ENCODE measurements at places on chromosomes 2 and 18.

GRCh38 chr2:86383844-86384243 is 46.4 kb upstream of the REEP1 start:
- DNase-seq = peak; percentile 47

GRCh38 chr18:59468821-59469220 is 109.8 kb upstream of the LMAN1 start:
- no peak for DNase-seq

DNA sequence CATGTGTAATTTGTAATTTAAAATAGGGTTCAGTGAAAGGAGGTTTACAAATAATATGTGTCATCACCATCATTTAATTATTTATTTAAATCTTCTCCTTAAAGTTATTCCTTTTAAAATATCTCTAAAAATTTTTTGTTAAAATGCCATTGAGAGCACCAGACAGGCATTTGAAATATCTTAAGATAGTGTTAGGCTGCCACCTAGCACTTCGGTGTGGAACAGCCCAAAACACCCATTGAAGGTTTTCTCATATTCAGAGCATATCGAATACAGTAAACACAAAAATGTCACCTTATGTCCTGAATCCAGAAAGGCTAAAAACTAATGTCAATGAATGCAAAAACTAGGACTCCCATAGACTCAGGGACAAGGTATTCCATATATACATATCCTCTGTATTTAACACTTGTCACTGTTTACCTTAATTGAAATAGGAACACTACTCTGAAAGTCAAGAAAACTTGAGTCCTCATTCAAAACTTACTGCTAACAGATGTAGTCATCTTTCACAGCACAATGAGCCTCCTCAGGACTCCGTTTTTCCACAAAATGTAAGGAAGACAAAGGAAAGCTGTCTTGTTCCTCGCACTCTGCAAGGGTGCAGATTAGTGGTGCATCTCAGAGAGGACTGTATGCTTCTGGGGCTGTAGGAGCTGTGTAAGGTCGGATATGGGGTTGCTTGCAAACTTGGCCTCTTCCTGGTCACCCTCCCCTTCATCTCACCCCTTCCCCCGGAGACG is 329.5 kb downstream of the PAX3 start:
- DNase-seq = peak; percentile 45

DNA sequence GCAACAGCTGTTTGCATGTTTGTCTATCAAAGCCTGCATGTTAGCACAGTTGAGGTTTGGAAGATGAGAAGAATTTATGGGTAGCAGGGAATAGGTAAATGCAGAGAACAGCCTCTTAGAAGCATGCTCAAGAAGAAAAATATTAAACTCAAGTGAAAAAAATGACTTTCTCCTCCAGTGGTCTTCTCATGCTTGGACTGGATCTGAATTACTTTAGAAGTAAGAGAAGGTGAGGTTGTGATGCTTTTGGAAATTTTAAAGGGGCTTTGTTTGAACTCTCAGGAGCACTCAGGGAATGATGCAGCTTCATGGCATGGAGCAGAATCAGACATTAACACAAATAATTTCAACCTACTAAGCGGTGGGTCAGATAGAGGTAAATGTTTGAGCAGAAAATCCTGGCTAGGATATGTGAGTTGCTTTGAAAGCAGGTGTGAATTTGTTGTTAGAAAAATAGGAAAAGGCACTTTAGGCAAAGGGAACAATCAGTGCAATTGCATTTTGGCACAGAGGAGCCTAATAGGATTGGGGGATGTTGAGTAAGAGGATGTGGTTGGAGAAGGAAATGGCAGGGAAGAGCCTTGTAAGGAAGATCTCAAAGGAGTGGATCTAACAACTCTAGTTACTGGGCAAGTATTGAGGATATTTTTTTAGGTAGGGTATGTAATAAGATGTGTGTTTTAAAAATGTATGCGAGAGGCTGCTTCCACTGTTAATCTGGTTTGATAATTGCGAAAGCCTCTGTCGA is 76.3 kb downstream of the DDX1 start:
- DNase-seq = peak; percentile 13

GRCh38 chr2:208980321-208980720 is 443.5 kb upstream of the MAP2 start:
- no peak for DNase-seq

DNA sequence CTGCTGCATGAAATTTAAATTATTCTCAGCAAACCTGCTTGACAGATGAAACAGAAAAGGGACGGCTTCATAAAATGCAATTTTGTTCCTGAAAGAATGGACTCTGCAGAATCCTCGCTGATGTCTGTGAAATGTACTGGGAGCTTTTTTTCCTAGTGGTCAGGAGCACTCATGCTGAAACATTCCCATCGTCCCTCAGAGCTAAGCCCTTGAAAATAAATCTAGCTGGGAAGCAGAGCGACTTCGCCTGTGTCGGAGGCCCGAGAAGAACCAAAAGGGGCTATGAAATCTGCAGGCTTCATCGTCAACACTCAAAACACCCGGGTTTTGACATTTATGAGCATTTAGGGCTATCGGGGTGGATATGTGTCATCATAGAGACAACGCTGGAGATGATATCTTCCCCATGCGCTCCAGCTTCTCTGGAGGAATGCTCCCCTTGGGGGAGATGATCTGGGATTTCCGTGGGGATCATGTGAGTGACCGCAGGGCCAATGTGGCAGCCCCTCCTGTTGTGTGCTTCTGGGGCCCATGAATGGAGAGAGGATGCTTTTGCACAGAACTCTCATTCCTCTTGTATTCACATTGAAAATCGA is 182.3 kb downstream of the KLHL29 start:
- no peak for DNase-seq

- no peak for DNase-seq
Observed at GRCh38 chr2:33437815-33438214, 38.6 kb upstream of the RASGRP3 start.

DNA sequence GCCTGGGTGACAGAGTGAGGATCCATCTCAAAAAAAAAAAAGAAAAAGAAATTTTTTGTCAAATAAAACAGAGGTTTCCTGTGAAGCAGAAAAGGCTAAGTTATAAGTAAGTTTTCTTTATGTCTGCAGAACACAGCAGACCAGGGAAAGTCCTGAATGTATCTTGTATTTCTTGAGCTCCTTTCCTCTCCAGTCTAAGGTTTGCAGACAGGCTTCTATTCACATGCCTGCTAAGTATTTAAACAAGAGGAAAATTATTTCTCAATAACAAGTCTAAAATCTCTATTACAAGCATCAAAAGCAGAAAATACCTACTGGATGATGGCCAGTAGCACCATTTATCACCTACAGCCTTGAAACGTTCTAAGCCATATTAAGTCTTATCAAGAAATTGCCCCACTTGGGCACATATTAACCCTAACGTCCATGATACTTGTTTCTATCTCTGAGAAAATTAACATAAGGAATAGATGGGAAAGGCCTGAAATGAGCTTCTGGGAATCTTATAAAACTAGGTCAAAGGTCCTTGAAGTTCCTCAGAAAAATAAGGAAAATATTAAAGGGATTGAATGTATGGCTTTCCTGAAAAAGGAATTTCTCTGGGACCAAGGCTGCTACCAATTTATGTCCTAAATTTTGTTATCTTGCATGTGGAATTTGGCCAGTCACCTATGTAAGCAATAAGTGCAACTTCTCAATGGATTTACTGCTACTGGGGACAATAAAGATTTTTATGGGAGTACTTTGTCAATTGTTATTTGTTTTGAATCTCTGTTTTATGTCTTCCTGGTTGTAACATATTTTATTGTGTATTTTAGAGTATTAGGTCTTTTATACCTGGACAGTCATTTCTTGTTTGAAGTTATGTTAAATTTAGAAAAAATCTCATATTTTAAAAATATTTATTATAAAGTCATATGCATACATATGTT is 3.0 kb upstream of the REG1A start:
- DNase-seq = no peak

DNA sequence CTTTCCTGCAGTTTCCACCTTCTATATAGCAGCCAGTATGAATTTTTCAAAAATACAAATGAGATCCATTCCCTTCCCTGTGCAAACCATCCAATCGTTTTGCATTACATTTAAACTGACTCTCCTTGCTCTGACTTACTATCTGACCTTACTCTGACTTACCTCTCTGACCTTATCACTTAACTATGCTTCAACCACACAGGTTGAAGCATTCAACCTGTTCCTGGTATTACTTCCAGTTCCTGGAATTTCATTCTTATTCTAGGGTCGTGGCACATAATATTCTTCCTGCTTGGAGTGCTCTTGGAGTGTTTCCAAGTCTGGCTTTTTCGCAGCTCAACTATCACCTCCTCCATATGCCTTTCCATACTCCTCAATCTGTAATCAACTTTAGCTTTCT is 850.6 kb upstream of the CHAC2 start:
- no peak for DNase-seq

GRCh38 chr18:71707400-71707799 is 836.7 kb downstream of the CBLN2 start:
- DNase-seq = no peak

DNA sequence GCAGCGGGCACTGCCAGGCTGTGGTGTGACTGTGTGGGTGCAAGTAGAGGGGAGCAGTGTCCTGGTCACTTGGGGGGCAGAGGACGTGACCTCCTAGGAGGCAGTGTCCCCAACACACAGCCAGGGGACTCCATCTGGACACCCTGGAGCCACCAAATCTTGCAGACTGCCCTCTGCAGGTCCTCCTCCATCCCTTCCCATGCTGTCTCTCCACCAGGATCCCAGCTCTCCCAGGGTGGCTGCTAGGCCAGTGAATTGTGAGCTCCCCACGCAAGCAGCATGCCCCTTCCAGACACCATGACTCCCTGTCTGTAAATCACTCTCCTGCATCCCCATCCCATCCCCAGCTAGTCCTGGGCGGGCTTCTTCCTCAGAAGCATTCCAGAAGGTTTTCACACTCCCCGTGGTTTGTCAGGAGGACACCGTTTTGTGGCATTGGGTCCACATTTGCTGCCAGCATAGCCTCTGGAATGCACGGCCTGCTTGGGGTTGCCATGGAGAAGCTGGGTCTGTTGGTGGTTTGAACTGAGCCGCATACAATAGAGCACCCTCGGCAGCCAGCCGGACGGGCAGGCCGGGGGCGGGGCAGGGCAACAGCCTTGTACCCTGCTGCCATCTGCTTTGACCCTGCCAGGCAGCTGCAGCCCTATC is 210.7 kb downstream of the KLHL29 start:
- DNase-seq = peak; percentile 48

DNA sequence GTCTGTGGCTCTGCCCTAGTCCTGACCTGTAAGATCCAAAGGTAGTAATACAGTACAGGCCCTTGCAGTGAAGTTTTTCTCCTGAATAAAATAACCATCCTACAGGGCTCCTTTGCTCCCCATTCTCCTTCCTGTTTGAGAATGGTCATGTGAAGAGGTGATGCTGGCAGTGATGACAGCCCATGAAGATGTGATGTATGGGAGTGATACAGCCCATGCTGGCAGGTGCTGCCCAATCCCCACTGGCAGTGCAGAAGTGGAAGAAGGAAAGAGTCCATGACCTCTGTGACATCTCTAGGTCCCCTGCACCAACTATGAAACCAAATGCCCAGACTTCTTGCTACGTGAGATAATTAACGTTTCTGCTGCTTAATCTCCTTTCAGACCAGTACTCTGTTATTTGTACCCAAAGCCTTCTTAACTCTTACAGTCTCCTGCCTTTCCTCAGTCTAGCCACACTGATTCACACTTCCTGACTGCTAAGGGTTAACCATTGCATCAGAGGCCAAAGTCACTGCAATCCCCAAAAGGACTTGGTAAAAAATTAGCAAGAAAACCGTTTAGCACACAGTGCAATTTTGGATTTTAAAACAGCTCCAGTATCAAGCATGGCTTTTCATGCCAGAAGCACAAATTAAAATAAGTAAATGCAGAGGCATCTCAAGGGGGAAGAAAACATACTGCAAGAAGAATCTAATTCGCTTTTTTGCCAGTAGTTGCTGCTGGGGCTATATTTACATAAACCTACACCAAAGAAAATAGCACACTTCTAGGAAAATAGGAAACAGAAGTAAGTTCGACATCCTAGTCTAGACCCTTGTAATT is 98.0 kb downstream of the STK39 start:
- DNase-seq = no peak

- no peak for DNase-seq
Observed at GRCh38 chr2:4499316-4500030, 796.1 kb downstream of the DCDC2C start.

DNA sequence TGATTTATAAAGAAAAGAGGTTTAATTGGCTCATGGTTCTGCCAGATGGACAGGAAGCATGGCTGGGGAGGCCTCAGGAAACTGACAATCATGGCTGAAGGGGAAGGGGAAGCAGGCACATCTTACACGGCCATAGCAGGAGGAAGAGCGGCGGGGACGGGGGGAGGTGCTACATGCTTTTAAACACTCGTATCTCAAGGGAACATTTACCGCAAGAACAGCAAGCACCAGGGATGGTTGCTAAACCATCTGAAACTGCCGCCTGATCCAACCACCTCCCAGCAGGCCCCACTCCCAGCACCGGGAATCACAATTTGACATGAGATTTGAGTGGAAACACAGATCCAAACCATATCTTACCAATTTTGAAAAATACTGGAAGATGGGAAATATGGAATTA is 362.8 kb downstream of the FBXO15 start:
- no peak for DNase-seq

DNA sequence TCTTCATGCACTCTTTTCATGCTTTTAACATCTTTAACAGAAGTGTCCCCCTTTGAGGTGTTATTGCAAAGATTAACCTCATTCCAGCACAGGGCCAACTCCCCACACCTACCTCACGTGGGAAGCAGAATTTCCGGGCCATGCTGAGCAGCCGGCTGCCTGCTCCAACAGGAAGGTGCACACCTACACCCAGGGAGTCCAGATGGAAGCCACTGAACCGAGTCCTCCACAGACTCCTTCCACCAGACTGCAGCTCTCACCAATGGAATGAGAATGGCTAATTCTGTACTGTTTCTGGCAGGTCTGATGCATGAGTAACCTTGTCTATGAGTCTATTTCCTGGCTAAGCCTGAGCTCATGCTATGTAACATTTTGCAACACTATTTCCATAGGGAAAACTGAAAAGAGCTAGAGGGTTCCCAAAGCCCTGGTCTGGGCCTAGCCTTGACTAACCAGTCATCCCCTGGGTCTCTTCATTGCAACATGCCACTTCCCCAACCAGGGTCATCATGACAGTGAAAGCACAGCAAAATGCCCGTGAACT is 11.0 kb downstream of the ERFE start:
- peak; percentile 92 for DNase-seq

DNA sequence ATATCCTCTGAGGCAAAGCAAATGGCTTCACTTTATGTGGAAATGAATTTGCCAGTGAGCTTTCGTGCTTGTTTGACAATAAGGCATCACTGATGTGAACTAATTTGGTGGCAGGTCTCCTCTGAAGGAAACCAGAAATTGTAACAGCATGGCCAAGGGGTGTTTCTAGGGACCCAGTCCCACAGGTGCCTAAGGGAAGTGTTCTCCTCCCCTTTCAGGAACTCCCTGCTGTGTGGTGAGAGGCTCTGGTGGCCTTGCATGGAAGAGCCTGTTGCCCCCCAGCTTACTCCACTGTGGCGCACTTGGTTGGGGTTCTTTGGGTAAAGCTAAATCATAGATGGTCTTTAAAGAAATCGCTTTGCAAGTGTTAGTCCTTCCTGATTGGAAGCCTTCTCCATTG is 20.4 kb downstream of the RAB12 start:
- DNase-seq = no peak

DNA sequence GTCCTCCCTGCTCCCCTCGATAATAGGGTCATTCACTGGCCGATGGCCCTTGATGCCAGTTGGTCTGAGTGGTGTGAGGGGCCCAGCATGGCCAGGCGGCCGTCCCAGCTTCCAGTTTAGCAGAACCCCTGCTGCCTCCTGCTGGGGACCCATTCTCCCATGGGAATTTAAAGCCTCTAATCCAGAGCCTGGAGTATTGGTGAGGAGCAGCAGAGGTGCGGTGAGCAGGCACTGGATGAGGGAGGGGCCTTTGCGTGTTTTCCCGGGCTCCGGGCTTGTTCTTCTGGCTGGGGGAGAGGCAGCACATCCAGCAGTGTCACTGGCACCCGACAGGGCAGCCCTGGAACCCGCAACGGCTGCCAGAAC is 17.4 kb downstream of the KCNIP3 start:
- DNase-seq = no peak

All from HFFc6 (cell line).